NCI-H510A treated with DMSO at 0.1 percent for 48 hours (cell line): ENCODE measurements at places on chromosomes 1 and 21.
A peak's percentile ranks its signal among the peaks of the same experiment; 100 is the strongest.

DNA sequence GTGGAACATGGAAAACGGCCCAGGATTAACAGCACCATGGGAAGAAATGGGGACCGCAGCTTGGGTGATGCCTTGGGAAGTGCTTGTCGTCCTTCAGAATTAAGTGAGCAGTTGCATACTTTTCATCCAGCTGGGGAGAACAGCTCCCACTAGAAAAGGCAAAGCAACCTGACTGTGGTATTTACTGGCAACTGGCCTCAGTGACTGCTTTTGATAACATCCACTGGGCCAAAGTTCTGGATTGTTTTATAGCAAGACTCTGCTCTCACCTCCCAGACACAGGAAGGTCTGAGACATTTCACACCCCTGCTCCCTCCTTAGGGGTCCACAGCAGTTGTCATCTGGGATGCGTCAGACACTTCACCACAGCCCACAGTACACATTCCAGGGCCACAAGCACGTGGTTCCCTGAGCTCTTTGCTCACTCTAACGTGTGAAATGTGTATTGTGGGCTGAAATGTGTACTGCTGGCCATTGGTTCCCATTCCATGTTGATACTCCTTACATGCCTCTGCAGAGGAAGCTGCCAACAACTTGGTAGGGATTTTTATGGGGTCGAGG is 6.6 kb downstream of the PAPPA2 start:
- no peak for DNase-seq

DNA sequence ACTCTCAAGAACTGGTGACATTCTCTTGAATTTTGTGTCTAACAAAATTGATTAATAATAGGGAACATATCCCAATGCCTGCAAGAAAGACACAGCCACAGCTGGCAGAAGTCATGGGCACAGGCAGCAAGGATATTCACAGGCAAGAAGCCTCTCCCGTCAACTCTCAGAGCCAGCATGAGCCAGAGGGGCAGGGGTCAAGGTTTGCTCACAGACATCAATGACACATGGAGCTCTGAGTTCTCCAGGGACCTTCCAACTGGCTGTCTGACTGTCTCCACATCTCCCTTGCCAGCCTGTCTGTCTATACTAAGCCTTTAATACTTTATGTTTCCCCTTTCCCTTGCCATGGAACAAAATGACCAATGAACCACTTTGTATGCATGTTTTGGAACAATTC is 101.5 kb upstream of the RAB4A start:
- no peak for DNase-seq

GRCh38 chr1:208077232-208078075 is 166.5 kb upstream of the CD34 start:
- DNase-seq = no peak

GRCh38 chr1:36151845-36152203 is 2.5 kb upstream of the TRAPPC3 start:
- DNase-seq = no peak

DNA sequence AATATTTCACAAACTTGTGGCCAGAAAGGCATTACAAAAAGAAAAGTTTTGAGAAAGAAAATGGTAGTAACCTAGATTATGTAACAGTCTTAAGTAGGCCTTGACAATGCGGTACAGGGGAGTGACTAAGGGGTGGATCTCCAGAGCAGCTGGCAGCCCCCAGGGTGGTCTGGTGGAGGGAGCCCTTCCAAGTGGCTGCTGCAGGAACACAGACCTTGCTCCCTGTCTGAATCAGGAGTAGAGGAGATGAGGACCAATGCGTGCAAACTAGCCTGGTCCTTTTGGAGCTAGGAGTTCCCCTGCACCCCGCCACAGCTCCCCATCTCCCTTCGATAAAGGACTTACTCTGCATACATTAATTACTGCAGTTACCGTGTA is 189.0 kb downstream of the NFIA start:
- DNase-seq = no peak

DNA sequence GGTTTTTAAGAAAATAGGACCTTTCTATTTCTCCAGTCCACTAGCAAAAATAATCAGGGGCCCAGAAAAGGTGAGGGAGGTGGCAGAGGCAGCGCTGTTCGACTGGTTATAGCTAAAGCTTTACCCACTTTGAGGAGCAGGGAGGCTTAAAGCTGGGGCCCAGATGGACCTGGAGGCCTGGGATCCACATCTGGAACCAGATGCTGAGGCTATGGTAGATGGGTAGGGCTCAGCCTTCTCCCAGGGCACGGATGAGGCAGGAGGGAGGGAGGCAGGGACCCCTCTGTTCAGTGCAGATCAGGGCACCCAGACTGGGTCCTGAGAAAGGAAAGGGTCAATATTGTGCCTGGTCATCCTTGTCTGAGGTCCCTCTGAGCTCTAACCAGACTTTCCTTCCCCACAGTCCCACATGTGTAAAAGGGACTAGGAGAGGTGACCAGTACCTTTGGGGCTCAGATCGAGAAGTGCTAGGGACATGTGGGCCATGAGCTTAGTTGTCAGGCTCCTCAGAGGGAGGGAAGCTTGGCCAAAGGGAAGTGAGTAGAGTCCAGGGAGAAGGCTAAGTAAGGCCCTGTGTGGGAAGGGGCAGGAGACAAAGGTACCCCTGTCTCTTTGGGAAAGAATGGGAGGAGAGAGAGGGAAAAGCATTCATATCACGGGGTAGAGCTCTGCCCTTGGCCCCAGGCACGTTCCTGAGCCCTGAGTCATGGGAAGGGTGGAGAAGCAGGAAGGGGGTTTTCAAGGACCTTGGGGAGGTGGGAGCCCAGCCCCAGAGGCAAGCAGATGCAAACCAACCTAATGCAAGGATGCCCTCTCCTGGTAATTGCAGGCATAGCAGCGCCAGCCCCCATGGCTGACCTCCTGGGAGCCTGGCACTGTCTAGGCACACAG is 15.4 kb downstream of the LMNA start:
- DNase-seq = peak; percentile 79

- DNase-seq = no peak
These were observed 172.4 kb downstream of the NFIA start for GRCh38 chr1:61254634-61255357.

- DNase-seq = no peak
These were observed 171.5 kb upstream of the IRF2BP2 start for GRCh38 chr1:234781241-234782065.

DNA sequence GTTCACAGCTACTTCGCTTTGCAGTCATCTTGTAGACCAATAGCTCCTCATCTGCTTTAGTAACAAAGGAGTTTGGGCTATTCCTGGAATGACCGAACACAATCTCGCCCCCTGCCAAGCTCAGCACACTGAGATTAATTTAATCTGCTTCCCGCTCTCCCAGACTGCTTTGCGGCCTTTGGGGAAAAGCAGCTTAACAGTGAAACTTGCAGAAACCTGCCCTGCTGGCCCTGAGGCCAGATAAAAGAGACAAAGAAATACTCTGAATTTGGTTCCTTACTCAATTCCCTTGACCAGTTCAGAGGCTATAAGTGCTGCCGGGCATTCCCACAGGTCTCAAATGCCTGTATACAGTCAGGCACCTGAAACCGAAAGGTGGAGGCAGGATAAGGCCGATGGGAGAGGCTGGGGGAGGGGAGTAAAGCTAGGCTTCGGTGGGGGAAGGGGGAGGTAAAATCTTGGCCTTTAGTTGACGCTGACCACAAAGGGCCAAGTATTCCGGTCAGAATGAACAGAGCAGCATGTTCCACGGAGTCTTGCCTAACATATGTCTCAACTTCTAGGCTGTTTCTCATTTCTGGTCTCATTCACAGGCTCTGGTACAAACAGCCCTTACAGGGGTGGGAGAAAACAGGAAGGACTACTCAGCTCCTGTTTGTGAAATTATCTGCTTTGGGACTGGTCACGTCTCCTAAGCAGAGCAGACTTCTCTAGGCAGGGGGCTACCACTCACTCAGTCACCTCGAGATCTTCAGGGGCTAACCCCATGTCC is 17.7 kb upstream of the A3GALT2 start:
- no peak for DNase-seq

DNA sequence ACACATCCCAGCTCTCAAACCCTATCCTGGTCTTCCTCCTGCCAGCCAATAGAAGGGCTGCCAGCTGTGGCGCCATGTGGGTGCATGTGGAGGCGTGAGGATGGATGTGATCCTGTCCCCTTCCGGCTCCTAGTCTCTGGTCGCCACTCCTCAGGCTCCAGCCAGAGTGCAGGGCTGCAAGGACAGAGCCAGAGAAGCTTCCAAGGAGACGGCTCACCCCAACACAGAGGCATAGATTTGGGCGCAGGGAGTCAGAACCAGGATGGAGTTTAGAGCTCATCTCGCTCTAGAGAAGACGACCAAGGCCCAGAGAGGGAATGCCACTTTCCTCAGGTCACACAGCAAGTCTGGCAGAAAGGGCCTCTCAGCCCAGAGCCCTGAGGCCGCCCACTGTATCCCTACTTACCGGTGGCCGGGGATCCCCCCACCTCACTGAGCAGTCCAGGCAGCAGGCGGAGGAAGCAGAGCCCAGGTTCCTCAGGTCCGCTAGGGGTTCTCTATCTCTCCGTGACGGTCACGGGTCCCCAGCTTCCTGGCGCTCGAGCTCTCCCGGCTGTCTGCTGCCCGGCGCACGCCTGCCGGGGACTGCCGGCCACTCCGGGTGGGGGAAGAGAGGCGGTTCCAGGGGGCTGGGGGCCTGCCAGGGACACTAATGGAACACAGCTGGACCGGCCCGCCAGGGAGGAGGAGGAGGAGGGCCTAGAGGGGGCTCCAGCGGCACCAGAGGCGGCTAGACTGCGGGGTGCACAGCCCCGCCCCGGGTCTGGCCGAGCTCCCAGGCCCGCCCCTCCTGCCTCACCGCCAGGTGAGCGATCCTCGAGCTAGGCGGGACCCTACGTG is at the start of gene COL16A1:
Gene COL16A1, minus strand, starts transcription at position 587 of the 840 bp plus-strand sequence. CDS start 1,824 bp downstream, outside the sequence.
- DNase-seq = no peak

GRCh38 chr21:36909423-36909822 is 57.0 kb downstream of the HLCS start:
- no peak for DNase-seq

GRCh38 chr1:195530961-195531360 is 1077.3 kb downstream of the KCNT2 start:
- DNase-seq = no peak

DNA sequence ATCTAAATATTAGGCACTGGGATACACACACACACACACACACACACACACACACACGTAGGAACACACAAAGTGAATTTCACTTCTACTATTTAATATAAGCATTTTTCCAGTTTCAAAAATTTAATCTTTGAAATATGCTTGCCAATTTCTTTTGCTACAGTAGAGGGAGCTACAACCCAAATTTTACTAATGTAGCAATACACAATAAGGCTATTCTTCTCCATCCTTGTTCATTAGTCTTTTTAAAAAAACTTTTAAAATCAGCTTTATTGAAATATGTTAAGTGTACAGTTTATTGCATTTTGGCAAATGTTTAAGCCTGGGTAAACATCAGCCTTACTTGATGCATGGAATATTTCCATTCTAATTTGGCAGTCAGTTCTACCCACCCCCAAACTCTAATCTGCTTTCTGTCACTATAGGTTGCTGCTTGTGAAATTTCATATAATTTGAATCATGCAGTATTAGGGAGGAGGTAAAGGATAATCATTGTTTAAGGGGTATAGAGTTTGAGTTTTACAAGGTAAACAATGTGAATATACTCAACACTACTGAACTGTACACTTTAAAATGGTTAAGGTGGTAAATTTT is 93.0 kb upstream of the TENT5C start:
- peak; percentile 47 for DNase-seq

DNA sequence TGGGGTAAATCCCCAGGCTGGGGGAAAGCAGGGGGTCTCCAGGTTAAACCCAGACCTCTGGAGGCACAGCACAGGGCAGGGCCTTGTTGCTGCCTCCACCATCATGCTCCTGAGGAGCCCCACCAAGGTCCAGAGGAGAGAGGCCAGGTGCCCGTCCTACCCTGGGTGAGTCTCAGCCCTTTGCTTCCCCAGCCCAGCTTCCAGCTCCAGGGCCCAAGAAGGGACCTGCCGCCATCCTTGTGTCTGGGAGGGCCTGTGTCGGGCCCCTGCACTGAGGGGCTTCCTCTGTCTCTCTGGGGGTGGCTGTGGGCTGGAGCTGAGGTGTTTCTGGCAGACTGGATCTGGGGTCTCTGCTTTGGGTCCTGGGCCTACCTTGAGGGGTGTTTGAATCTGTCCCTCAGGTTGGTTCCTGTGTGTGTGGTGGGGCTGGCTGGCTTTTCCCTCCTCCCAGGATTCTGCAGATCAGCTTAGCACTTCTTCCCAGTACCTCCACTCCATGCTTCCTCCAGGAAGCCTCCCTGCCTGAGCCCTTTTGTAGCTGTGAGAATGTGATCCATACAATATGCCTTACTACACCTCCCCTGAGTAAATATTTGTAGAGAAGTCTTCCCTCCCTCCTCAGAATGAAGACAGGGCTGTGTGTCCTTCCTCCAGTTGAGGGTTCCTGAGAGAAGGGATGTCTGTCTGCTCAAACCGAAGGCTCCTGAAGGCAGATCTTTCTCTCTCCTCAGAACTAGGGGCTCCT is 6.2 kb downstream of the GPR3 start:
- DNase-seq = no peak

- DNase-seq = no peak
These were observed 651 bp upstream of the GABRD start for GRCh38 chr1:2018217-2019171.

GRCh38 chr1:65558215-65558614 is 137.7 kb downstream of the LEPR start:
- no peak for DNase-seq

- no peak for DNase-seq
These were observed 130.9 kb upstream of the SAMSN1 start for GRCh38 chr21:14677013-14677412.

- no peak for DNase-seq
These were observed 313.1 kb downstream of the TGFB2 start for GRCh38 chr1:218658269-218658668.

DNA sequence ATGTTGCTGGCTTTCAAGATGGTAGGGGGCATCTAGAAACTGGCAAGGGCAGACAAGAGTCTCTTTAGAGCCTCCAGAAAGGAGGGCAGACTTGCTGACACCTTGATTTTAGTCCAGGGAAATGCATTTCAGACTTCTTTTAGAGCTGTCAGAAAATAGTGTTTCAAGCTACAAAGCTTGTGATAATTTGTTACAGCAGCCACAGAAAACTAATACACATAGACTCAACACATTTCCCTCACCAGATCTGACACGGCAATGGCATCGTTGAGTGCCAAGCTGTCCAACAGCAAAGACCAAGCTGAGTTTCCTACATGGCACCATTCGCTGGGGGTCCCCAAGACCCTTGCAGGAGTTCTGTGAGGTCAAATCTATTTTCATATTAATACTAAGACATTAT is 62.0 kb downstream of the SLC9A1 start:
- DNase-seq = no peak

- no peak for DNase-seq
These were observed 1.1 kb upstream of the ADAMTS1 start for GRCh38 chr21:26846036-26846931.
